Mesothelial cell of epicardium (in vitro differentiated cells): ENCODE measurements at places on chromosomes 7 and 10.

DNA sequence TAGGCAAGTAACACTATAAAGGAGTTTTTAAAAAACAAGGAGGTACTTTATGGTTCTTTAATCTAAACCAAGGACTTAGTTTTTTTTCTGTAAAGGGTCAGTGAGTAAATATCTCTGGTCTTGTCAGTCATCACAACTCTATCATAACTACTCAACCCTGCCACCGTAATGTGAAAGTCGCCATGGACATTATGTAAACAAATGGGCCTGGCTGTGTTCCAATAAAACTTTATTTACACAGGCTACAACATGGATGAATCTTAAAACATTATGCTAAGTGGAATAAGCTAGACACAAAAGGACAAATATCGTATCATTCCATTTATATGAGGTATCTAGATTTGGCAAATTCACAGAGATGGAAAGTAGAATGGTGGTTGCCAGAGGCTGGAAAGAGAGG lies 60.8 kb upstream of the SP4 start:
- DNase-seq: no peak

- no peak for DNase-seq
Observed at GRCh38 chr10:95445837-95446486, 115.2 kb downstream of the SORBS1 start.

DNA sequence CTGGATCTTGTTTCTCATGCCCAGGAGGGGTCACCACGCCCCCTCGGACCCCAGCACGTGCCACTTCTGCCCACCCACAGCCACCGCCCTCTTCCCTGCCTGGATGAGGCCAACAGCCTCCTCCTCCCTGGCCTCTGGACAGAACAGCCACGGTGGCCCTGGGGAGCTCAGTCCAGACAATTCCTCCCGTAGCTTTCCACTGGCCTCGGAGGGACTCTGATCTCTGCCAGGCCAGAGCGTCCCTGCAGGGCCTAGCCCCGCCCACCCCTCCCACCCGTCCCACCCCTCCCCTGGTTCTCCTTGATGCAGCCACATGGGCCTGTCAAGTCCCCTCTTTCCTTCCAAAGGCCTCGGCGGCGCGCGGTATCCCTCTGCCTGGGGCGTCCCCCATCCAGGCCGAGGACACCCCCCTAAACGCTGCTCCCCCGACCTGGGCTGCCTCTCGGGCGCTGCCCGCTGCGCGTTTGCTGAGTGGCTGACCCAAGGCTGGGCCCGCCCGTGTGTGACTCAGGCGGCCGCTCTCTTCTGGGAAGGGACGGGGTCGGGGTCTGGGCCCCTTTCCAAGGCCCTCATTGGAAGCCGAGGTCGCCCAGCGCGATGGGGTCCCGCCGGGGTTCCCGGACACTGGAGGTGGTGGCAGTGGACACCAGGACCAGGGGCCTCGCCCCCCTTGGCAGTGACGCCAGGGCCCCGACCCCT lies 557 bp downstream of the TMEM120A start:
- no peak for DNase-seq

DNA sequence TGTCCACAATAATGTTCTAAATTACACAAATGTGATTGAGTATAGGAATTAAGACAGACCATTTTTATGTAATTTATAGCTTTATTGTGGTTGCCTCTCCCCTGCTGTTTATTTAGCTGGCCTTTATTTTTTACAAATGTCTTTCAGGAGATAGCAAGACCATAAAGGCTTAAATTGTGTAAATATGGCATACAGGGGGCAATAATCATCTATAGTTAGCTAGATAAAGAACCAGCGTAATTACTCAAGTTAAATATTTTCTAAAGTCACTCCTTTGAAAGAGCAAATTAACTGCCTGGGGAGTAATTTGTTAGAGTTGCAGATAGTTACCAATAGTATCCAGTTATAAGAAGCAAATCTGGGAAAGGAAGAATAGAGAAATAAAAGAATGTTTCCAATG lies at the start of gene MALRD1:
Gene MALRD1, plus strand, starts transcription at position 313 of the 400 bp plus-strand sequence. CDS start 138 bp downstream, outside the sequence.
- no peak for DNase-seq

- no peak for DNase-seq
Observed at GRCh38 chr10:28769091-28769604, 91.8 kb downstream of the BAMBI start.

GRCh38 chr10:29839826-29840515 lies 205.2 kb upstream of the SVIL start:
- no peak for DNase-seq

- no peak for DNase-seq
Observed at GRCh38 chr7:32928785-32929298, 28.4 kb upstream of the FKBP9 start.

- DNase-seq: no peak
Observed at GRCh38 chr10:100186253-100187212, 704 bp upstream of the ERLIN1 start.

DNA sequence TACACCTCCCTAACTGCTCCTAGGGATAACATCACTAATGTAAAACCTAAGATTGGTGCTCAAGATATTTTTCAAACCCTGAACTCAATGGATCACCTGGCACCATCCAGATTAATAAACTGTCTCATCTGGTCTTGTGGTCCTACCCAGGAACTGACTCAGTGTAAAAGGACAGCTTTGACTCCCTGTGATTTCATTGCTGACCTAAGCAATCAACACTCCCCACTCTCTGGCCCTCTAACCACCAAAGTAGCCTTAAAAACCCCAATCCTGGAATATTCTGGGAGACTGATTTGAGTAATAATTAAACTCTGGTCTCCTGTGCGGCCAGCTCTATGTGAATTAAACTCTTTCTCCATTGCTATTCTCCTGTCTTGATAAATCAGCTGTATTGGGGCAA lies 6.2 kb upstream of the USP54 start:
- DNase-seq: no peak

GRCh38 chr7:93015101-93015778 lies 102.5 kb downstream of the SAMD9 start:
- no peak for DNase-seq

DNA sequence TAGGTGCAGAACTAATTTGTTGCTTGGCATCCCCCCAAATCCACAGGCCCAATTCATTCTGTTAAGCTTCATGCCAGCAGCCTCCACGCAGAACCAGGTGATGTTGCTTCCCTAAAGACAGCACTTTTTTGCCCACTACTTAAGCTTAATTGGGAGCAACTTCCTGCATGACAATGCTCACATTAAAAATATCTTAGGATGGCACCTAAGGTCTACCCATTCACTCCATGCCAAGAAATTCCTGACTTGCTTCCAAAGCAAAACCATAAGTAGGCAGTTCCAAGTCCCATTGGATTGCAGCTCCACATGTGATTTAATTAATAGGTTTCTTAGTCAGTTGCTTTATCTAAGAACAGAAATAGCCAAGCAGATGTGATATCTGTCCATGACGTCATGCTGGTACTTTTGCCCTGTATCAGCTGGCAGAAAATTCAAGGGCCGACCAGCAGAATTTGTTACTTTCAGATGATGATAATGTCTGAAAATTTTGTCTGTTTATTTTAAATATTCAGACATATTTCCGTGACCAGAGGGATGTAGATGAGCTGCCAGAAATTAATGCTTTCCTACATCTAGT lies 325.5 kb downstream of the LHFPL3 start:
- no peak for DNase-seq

DNA sequence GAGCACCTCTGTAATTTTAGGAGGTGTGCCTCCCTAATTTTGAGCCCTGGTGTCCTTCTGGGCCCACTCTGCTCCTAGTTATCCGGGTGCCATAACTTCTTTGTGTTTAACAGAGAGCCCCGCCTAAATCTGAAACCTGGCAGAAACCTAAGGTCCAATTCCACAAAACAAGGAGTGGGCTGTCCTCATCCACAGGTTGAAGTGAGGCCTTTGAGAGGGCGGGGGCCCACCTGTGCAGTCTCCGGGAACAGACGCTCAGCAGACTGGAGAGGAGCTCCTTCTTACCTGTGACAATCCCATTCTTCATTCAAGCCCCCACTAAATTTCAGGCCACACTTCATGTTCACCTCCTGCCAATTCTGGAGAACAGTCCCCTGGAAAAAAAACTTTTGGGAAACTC lies 10.9 kb downstream of the TMEM72 start:
- no peak for DNase-seq

DNA sequence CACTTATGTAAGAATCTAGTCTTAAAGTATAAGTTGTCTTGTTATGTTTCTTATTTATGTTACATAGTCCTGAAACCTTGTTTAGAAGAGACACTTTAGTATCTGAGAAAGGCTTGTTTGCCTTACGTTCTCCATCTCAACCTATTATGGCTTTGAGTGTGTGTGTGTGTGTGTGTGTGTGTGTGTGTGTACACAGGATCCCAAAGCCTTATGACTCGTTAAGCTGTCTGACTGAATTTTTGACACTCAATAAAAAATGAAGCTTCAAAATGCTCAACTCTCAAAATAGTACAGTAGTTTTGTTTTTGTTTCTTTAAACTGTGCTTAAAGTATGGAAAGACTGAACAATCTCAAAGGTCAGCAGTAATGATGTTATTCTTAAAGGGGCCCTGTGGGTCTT lies 18.0 kb downstream of the CALU start:
- DNase-seq: no peak

DNA sequence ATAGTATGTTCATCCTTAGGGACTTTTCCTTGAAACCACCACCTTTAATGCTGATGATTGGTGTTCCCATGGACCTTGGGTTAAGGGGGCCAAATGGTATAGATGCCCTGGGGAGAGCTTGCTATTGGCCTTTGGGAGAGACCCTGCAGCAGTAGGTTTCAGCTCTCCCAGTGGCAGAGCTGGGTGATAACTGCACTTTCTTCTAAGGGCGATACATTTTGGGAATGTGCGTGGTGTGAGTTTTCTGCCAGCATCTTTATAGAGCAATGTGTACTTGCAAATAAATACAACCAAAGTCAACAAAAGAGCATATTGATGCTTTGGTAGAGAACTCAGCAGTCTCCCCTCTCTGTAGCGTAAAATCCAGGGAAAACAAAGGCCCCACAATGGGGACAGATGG lies 404.1 kb downstream of the PAXIP1 start:
- no peak for DNase-seq

- DNase-seq: no peak
Observed at GRCh38 chr7:98434087-98434486, 33.2 kb upstream of the BAIAP2L1 start.

- DNase-seq: no peak
Observed at GRCh38 chr7:127609297-127609696, 8.6 kb downstream of the PAX4 start.

DNA sequence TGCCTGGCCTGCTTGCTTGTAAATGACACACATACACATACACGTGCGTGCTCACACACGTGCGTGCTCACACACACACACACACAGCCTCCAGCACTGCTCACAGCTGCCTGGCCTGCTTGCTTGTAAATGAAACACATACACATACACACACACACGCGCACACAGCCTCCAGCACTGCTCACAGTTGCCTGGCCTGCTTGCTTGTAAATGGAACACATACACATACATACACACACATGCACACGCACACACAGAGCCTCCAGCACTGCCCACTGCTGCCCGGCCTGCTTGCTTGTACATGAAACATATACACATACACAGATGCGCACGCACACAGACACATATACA lies 397.2 kb downstream of the PLXNA4 start:
- DNase-seq: no peak

- DNase-seq: no peak
Observed at GRCh38 chr10:55232553-55232952, 431.5 kb upstream of the PCDH15 start.

DNA sequence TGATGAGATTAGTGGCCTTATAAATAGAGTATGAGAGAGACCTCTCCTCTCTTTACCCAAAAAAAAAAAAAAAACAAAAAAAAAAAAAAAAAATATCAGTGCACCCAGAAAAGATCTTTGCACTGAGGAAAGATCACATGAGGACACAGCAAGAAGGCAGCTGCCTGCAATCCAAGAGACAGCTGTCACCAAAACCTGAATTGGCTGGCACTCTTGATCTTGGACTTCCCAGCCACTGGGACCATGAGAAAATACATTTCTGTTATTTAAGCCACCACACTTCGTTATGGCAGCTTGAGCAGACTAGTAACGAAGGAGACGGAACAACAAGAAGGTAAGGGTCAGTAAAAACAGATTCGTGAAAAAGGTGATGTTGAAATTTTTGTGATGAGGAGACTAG lies 47.0 kb downstream of the TMEM106B start:
- DNase-seq: no peak

GRCh38 chr7:129689995-129690581 lies 78.6 kb downstream of the NRF1 start:
- DNase-seq: no peak

GRCh38 chr10:78336402-78336791 lies 302.7 kb downstream of the RPS24 start:
- peak; percentile 17 for DNase-seq

- no peak for DNase-seq
Observed at GRCh38 chr7:130941322-130942210, 207.6 kb upstream of the KLF14 start.

DNA sequence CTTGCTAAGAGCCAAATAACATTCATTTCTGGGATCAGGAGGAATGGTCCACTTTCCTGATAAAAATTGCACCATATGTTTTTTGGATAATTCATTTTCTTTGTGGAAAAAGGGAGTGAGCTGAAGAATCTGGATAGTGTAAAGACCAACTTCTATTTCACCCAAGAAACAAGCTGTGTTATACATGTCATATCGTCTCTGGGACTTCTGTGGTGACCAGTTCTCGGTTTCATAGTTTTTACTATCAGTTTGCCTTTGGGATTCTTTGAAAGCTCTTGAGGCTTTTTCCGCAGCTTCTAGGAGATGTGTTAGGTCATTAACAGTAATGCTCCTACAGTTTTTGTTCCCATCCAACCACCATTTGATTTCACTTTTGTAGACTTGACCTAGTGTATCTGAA lies 14.4 kb upstream of the SAMD9 start:
- no peak for DNase-seq

DNA sequence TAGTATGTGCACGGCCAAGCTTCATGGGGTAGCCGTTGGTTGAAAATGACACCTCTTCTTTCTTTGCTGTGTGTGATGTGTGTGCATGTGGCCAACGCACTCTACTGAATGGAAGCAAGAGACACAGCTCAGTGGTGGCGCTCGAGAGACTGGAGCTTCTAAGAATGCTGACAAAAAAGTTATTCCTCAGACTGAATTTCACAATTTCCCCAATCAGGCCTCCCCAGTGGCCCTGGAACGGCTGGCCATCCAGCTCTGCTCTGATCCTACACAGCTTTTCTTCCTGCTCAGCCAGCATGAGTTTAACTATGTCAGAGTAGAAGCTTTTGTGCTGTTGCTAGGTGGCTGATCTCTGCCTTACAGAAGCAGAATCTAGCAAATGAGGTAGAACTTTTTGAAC lies 186.7 kb upstream of the PLXDC2 start:
- DNase-seq: no peak

DNA sequence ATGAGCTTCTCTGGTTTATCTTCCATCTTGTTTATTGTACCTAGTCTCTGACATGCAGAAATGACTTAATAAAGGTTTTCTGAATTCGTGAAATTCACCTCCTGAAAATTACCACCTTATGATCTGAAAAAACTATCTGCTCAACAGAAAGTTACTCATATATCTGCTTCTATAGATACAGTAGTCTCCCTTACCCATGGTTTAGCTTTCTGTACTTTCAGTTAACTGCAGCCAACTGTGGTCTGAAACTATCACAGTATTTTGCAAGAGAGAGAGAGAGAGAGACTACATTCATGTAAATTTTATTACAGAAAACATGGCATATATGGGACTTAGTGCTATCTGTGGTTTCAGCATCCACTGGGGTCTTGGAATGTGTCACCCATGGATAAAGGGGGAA lies 909.0 kb upstream of the C7orf33 start:
- no peak for DNase-seq

GRCh38 chr7:2257046-2257551 lies 15.1 kb downstream of the NUDT1 start:
- no peak for DNase-seq

- DNase-seq: no peak
Observed at GRCh38 chr7:111090846-111091245, at the start of gene LRRN3. Gene LRRN3, plus strand, starts transcription at chr7:111091127. Its CDS starts 31,646 bp downstream, at chr7:111122773.
